ENCODE measurements at places on chromosomes 4 and X.

GRCh38 chr4:86452422-86452891, 92.6 kb upstream of the MAPK10 start:
- DNase-seq, result no peak

GRCh38 chr4:38368613-38369012, 295.4 kb upstream of the KLF3 start:
- no peak for DNase-seq

- DNase-seq, result no peak
Observed at GRCh38 chrX:30931920-30932319, 42.9 kb upstream of the TAB3 start.

DNA sequence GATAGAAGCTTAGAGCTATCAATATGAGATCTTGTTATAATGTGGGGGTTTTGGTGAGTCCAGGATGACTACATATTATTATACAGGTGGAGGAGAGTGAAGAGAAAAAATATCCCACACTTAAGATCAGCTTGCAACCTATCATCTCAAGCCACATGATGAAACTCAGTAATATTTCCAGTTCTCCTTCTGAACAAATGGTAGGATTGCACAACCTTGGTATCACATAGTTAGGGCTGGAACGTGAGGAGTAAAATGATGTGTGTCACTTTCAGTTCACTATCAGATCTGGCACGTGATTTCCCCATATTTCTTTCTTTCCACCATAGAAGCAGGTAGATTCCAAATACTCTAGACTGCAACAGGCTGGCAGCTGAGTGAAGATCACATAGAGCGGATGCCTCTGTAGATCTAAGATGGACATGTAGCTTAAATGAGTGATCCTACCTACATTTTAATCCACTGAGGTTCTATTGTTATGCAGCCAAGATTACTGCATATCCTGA, 150.6 kb upstream of the ANKRD50 start:
- no peak for DNase-seq

GRCh38 chr4:1985780-1986577, 22.8 kb downstream of the NELFA start:
- DNase-seq, result no peak

- DNase-seq, result no peak
Observed at GRCh38 chr4:87659247-87659931, 9.3 kb downstream of the DMP1 start.

- DNase-seq, result no peak
Observed at GRCh38 chrX:42627891-42628290, 150.1 kb downstream of the PPP1R2C start.

DNA sequence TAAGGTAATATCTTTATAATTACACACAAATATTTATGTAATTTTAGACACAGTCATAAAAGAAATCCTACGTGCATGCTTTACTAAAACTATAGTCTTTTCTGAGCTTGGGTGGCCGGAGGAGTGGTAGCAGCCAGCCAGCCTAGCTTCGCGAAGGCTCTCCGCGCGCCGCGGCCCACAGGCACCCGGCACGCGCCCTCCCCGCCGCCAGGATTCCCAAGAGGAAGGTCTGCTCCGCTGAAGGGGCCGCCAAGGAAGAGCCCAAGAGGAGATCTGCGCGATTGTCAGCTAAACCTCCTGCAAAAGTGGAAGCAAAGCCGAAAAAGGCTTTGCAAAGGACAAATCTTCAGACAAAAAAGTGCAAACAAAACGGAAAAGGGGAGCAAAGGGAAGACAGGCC, 8.7 kb upstream of the PJA1 start:
- DNase-seq, result no peak
